ENCODE measurements at places on chromosomes 2 and 18. TPM values are rescaled to one million over a fixed set of nuclear protein-coding genes. Genes with fewer than 3 reads are reported as not detected.

The RELCH gene
- 25.5 TPM for total RNA-seq

The IL1RL1 gene
- total RNA-seq, result not detected

The ALK gene
- not detected for total RNA-seq

DNA sequence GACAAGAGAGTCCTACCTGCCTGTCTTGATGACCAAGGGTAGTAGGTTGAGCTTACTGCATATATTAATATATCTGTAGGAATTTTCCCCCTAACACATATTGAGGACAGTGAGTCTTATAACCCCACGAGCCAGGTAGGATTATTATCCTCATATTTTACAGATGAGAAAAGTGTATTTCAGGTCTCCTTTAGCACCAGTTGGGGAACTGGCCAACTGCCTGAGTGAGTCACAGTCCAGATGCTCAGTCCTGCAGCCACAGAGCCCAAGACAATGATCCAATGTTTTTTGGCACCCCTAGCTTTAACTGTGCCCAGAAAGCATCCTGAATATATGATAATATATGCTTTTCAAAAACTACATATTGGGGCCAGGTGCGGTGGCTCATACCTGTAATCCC is 30.8 kb upstream of the GLS start:
- peak; percentile 80 for DNase-seq

DNA sequence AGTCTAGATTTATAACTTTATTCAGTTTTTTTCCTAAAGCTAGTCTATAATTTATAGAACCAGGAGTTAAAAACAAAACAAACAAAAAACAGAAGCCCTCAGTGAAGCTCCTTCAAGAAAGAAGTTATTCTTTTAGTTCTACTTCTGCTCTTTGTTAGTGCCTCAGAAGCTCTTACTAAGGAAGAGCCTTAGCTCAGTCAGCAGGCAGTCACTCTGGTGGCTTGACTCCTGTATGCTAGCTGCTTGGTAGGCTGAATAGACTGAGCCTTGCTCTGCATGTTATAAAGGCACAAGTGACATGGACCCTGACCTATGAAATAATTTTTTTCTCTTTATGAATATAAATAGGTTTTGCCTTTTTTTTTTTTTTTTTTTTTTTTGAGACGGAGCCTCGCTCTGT is 24.8 kb downstream of the NCOA1 start:
- DNase-seq, result peak; percentile 9

The SCN3A gene
- not detected for total RNA-seq

DNA sequence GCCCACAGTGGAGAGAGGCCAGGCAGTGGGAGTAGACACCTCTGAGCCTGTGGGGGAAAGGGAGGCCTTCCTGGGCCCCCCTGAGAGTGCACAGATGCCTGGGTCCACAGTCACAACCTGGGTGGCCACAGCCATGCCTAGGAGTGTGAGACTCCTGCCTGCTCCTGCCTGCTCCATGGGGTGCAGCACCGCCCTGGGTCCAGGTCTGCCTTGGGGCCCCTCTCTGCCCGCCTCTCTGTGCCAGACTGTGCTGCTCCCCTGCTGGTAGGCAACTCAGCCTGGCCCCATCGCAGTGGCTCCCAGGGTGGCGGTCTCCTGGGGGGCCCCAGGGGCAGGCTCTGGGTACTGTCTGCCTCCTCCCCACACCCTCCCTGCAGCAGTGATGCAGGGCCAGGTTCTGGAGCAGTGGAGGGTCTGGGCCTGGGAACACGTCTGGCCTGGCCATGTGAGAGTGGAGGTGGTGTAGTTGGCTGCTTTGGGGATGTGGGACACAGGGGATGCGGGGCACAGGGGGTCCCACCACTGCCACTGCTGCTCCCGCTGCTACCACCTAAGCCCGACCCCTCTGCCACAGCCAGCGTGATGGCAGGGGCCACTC is 60.1 kb upstream of the DLX2 start:
- DNase-seq, result no peak

GRCh38 chr2:175366815-175367214 is 185.3 kb upstream of the ATP5MC3 start:
- DNase-seq, result peak; percentile 44
